ENCODE measurements at places on chromosomes 4 and X.

GRCh38 chrX:45750639-45751038, 550.0 kb upstream of the DIPK2B start:
- no peak for DNase-seq

DNA sequence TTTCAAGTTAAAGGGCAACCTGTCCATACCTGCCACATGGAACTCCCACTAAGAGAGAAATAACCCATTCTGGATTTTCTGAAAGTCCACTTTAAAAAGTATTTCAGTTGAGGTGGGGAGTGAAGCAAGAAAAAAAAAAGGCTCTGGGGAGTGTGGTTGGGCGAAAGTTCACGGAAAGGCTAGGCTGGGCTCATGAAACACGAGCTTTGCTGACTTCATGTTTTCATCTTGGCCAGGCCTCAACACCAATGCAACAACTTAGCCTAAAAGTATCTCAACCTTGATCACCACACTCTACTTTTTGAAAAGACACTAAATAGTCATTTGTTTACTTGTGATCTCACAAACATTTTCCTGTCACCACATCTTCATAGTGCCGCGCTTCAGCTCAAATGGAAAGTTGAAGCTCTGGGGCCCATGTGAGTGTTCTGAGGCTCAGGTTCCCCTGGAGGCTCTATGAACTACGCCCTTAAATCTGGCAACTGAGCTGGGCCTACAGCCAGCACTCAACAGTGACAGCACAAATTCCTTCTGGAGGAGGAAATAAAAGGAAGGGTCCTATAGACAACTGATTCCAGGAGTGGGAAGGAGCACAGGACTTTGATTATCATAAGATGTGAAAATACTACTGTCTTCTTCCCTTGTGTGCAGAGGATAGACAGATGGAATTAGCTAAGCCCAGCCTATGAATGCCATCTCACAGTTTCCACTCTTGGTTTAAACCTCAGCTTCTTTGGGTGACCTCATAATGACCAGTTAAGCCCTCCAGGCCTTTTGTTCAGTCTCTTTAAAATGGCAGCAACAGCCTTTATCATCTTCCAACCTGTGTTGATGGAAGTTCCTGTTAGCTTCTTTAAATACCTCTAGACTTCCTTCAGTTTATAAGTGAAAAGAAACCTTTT, 5.1 kb downstream of the CD40LG start:
- no peak for DNase-seq

GRCh38 chr4:82415922-82416365, 14.3 kb downstream of the HNRNPDL start:
- no peak for DNase-seq

- DNase-seq, result no peak
Observed at GRCh38 chr4:159980826-159981468, 878.1 kb downstream of the RAPGEF2 start.

DNA sequence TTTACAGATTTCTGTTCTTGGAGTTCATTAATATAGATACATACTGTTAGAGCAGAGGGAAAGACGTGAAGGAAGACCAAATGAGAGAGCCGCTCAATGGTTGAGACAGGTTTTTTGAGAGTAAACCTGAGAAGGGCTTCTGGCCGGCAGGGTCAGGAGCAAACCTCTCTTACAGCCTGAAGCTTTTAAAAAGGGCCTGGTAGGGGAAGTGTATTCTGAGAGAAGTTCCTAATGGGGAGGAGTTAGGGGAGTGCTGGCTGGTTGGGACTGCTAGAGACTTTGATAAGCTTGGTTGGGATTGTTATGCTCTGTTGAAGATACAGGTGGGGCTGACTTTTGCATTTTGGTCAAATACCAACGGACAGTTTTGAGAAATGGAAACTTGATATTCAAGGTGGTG, 186.8 kb upstream of the PABPC4L start:
- no peak for DNase-seq

Measured in fibroblast of upper back skin (primary cell).